GM23248 (cell line): ENCODE measurements at places on chromosomes 1 and 21.

DNA sequence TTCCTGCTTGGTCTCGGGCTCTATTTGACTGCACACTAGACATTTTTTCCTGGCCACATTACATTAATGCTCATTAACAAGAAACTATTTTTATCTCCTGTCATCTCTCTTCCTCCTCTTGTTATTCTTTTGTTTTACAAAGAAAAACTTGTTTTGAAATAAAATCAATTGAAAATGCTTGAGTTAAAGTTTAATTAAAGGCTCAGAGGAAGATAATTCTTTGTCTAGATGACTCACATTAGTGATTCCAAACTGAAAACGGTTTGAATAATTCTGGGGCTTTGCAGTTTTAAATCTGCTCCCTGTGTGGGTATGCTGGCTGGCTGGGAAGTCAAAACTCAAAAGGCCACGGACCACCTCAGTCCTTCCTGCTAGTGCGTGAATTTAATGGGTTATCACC is 29.6 kb downstream of the RGS5 start:
- peak overlapping the region; percentile 7; the same call in 1 of the 2 replicates for H3K27ac ChIP-seq
- peak; percentile 39 for DNase-seq
- H3K4me3 ChIP-seq = peak overlapping the region; percentile 7; the same call in 1 of the 2 replicates
- H3K36me3 ChIP-seq = no peaks in the 10 kb centered on the region

GRCh38 chr1:42941640-42942330 is 16.9 kb downstream of the SLC2A1 start:
- H3K4me3 ChIP-seq = peak overlapping the region; percentile 33; the same call in 1 of the 2 replicates
- DNase-seq = peak; percentile 99
- H3K36me3 ChIP-seq = peaks cover 18% of the 10 kb centered on the region; the same call in 1 of the 2 replicates
- peak overlapping the region; percentile 97 for H3K27ac ChIP-seq
- H3K27me3 ChIP-seq = no peaks in the 10 kb centered on the region

DNA sequence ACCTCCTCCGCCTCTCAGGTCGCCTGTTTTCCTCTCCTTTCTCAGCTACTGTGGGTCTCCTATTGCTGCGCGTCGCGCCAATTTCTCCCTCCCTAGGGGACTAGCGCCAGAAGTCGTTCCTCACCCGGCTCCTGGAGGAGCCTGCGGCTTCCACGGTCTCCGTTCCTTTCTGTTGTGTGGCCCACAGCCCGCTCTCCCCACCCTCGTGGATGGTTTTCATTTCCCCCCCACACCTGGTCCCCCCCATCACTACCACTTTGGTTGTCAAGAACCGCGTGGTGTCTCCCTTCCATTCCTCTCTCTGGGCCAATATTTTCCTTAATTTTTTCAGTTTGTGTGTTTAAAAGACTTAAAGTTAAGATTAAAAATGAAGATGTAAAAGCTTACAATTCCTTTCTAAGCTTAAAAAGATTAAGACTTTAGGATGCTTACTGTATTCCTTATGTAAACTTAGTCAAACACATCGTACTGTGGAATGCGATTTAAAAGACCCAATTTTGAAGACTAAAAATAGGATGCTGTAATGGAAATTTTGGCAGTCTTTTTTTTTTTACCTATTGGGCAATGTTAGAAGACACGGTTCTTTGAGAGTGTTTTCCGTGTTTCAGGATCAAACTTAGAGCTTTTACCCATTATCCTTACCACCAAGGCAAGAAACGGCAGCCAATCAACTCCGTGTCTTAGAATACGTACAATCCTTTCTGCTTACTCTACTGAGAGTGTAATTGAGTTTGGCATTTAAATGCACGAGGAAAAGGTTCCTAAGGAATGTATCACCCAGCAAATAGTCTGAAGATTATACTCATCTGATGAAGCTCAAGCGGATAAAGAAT is 773 bp downstream of the CNST start:
- H3K4me1 ChIP-seq = peaks cover 48% of the 10 kb centered on the region
- H3K4me3 ChIP-seq = peak overlapping the region; percentile 93
- H3K27ac ChIP-seq = peak overlapping the region; percentile 86
- DNase-seq = peak; percentile 91
- peaks cover 3% of the 10 kb centered on the region; the same call in 1 of the 2 replicates for H3K36me3 ChIP-seq

DNA sequence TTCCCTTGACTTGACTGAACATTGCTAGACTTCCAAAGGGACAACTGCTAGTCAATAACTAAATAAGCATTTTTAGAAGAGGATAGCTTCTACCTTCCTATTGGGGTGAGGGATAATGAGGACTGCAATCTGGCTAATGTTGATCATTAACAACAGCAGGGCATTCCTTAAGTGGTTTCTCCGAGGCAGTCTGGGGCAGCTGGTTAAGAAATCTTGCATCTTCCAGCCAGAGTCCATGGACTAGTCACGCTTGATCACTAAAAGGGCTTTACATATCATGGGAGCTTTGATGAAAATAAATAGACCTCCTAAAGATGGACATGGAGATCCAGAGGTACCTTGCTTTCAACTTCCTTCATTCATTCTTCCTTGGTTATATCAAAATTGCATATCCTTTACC is 329.4 kb upstream of the ESRRG start:
- no peak overlapping the region for H3K27ac ChIP-seq
- H3K36me3 ChIP-seq = no peaks in the 10 kb centered on the region
- no peaks in the 10 kb centered on the region for H3K4me1 ChIP-seq

DNA sequence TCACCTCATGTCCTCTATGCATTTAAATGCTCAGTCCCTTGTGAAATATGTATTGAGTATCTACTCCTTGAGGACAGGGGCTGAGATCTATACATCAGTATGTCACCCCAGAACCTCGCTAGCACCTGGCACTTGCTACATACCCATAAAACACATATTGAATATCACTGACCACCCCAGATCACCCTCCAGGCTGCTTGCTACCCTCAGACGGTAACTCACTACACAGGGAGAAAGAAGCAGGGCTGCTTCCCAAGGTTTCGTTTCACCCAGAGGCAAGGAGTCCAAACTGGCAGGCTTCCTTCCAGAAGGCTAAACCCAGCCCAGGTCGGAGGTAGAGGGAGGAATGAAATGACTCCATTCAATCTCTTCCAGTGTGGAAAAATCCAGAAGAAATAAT is 8.5 kb downstream of the INKA2 start:
- H3K36me3 ChIP-seq = no peaks in the 10 kb centered on the region
- H3K4me3 ChIP-seq = no peak overlapping the region
- no peaks in the 10 kb centered on the region for H3K27me3 ChIP-seq

DNA sequence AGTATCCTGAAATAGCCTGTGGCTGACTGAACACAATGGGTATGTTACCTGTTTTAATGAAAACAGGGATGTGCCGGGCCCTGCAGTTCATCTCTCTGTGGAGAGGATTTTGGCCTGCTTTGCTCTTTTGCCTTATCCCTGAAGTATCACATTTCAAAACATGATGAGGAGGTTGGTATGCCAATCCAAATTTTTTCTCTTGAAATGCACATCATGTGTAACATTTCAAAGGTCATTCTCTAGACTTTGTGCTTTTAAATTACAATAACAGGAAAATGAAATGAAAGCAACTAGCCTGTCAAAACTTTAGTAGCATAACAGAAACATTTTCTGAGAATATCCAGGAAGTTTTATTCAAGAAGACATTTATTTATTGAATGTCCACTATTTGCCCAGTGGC is 118.9 kb downstream of the SLC44A5 start:
- no peak overlapping the region for H3K27ac ChIP-seq
- H3K4me3 ChIP-seq = no peak overlapping the region
- DNase-seq = no peak
- H3K4me1 ChIP-seq = no peaks in the 10 kb centered on the region
